ENCODE measurements at places on chromosomes 7 and 10.

GRCh38 chr10:21740989-21741388 lies 207.0 kb downstream of the MLLT10 start:
- no peak for DNase-seq

GRCh38 chr10:71509444-71509843 lies 112.7 kb downstream of the CDH23 start:
- no peak for DNase-seq

GRCh38 chr7:2354939-2355704 lies 495 bp downstream of the EIF3B start:
- no peak for DNase-seq

- no peak for DNase-seq
Observed at GRCh38 chr7:70165477-70166170, 567.3 kb downstream of the AUTS2 start.

DNA sequence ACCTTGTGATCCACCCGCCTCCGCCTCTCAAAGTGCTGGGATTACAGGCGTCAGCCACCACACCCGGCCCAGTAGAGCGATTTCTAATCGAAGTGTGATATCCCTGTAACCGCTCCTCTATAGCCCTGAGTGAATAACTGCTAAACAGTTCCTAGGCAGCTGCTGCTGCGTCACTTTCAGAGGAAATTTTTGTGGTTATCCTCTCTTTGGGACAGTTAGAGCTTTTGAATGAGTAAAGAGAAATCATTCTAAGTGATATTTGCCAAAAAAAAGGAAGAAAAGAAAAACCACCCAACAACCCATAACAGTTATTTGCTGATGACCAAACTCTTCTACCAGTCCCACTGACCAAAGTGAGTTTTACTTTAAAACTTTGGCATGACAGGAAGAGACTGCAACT lies 59.9 kb downstream of the MKX start:
- DNase-seq: no peak

DNA sequence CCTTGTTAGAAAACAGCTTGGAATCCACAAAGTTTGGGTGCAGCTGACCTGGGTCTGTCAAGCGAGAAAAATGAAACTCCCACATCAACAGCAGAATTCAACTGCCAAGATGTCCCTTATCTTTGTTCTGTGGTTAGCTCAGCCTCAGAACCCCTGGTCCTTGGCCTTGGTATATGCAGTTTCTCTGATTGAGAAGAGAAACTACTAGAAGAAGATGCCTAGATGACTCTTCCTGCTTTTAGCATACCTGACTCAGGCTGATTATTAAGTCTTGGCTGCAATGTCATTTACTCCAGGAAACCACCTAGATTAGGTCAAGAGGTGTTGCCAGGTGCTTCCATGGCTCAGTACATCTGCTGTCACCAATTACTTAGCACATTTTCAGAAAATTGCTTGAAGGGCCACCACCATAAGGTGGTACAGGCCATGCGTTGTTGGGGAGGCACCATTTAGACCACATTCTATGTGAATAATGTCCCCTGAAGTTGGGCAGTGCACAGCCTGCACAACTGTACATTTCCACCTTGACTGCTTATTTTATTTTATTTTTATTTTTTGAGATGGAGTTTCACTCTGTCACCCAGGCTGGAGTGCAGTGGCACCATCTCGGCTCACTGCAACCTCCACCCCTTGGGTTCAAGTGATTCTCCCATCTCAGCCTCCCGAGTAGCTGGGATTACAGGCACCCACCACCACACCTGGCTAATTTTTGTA lies 59.4 kb upstream of the ZNF438 start:
- no peak for DNase-seq

- no peak for DNase-seq
Observed at GRCh38 chr7:74604326-74605020, 53.0 kb upstream of the GTF2I start.

DNA sequence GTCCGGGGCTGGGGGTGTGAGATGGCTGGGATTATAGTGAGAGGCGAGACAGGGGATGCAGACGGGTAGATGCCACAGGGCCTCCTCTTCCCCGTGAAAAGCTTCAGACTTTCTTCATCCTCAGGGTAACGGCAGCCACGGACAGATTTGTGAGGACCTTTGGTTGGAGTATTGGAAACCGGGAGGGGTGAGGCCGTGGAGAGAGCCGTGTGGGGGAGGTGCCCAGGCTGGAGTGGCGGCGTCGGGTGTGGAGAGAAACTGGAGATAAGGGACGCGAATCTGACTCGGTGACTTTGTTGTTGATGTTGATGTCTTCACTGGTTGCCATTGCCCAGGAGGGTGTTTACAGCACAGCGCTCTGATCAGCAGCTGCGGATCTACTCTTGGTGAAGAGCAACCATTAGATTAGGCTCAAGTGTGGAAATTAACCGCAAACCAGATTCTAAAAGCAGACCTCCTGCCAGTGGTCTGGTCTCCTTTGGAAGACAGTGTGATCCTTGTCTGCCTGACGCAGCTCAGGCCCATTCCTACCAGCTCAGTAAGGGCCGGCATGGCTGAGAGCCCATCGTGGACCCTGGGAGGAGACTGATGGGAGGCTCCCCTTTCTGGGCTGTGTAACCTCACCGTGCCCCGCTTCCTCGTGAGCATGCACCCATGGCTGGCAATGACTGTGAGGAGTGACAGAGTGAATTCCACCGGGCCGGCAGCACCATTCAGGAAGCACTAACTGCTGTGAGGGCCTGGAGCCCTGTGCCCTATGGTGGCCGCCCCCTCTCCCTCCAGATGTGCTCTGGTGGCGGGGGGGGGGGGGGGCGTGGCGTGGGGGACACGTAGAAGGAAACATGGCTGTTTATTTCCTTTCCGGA lies 90.3 kb downstream of the INPP5A start:
- no peak for DNase-seq

GRCh38 chr10:43227911-43228782 lies 38.7 kb downstream of the RASGEF1A start:
- no peak for DNase-seq
